GM23248 (cell line): ENCODE measurements at places on chromosomes 11 and 22. TPM values are rescaled to one million over a fixed set of nuclear protein-coding genes. Genes with fewer than 3 reads are reported as not detected.
A peak's percentile ranks its signal among the peaks of the same experiment; 100 is the strongest.

GRCh38 chr11:112455791-112456190 is 195.1 kb upstream of the PLET1 start:
- no peak for DNase-seq

DNA sequence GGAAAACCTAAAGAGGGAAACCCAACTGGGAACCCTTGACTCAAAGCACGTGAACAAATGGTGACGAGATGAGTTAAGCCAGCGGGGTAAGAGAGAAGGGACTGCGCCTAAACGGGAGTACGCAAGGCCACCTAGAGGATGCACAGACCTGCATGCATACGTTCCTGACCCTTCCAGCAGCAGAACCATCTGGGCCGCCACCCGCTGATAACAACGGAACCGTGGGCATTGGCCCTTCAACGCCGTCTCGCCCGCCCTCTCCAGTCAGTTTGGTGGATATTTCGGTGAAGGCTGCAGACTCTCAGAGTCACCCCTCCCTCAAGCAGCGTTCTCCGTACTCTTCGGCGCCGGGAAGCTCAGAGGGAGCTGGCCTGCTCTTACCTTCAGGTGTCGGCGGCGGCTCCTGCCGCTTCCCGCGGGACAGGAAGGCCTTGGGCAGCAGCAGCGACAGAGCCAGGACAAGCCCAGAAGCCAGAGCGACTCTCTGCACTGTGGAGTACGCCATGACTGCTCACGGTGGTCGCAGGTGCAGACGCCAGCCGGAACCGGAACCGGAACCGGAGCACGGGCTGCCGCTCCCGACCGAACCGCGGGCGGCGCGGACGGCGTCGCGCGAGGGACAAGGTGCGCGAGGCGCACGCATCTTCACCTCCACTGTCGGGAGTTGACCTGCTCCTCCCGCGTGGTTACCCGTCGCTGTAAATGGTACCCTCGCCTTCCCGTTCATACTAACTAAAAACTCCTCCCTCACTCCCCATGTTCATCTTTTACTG is at the start of gene RIC3:
Gene RIC3, minus strand, starts transcription at position 541 of the 773 bp plus-strand sequence. Its CDS starts 36 bp downstream, at position 505.
- no peak for DNase-seq

GRCh38 chr11:61539831-61540357 is 31.3 kb downstream of the LRRC10B start:
- no peak for DNase-seq

PRAME gene
- not detected in 2 replicates for polyA plus RNA-seq

DNA sequence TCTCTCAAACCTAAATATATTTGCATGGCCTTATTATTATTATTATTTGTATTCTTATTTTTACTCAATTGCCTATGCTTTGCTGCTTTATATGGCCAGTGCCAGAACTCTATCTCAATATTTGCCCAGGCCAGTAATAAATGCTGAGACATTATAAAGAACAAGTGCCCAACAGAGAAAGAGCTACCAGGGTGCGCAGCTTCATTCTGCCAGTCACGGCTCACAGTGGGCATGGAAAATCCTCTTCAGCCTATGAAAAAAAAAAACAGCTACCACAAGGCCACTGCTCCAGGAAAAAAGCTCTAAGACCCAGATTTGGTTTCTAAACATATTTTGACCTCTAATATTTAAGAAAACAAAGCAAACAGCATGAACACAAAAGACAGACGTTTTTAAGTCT is 1223.6 kb downstream of the LRRC4C start:
- no peak for DNase-seq

GRCh38 chr22:46581538-46582244 is 38.5 kb upstream of the GRAMD4 start:
- DNase-seq, result no peak

DNA sequence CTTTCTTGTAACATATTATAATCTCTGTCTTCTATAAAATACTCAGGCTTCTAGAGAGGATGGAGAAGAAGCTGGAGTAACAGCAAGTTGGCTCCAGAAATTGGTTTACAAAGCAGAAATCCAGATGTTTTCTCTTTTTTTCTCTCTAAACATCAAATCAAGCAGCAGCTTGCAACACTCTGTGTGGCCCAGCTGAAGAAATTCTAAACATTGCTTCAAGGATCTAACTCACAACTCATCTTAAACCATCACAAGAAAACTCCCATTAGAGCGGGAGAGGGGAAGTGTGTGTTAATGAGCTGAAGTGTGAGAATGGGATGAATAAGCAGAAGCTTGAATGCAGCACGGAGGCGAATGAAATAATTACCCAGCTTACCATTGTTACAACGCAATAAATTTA is 146.5 kb downstream of the OPCML start:
- no peak for DNase-seq

DNA sequence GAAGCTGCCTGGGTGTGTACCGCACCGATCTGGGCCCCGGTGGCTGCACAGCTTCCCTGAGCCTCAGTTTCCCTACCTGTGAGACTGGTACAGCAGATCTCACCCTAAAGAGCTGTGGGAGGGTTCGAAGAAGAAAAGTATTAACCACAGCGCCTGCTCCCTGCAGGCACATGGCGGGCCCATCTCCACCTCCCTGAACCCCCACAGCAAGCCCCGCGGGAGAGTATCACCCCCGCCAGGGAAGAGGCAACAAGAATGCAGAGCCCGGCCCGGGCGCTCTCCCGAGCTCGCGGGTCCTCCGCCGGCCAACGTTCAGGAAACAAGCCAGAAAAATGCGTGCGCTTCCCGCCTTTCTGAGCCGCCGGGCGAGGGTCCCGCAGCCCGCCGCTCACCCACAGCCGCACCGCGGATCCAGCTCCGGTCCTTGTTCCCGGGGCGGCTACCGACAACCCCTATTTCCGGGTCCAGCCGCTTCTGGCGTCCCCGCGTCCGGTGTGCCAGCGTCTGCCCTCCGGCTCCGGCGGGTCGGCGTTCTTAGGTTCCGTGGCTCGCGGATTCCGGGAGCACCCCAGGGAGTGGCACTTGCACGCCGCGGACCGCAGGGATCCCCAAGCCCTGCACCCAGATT is at the start of gene TOP3B:
Gene TOP3B, minus strand, starts transcription at position 450 of the 628 bp plus-strand sequence. CDS start 7,078 bp downstream, outside the sequence.
- peak; percentile 92 for DNase-seq
